ENCODE measurements at places on chromosomes 3 and 15.
A peak's percentile ranks its signal among the peaks of the same experiment; 100 is the strongest.

DNA sequence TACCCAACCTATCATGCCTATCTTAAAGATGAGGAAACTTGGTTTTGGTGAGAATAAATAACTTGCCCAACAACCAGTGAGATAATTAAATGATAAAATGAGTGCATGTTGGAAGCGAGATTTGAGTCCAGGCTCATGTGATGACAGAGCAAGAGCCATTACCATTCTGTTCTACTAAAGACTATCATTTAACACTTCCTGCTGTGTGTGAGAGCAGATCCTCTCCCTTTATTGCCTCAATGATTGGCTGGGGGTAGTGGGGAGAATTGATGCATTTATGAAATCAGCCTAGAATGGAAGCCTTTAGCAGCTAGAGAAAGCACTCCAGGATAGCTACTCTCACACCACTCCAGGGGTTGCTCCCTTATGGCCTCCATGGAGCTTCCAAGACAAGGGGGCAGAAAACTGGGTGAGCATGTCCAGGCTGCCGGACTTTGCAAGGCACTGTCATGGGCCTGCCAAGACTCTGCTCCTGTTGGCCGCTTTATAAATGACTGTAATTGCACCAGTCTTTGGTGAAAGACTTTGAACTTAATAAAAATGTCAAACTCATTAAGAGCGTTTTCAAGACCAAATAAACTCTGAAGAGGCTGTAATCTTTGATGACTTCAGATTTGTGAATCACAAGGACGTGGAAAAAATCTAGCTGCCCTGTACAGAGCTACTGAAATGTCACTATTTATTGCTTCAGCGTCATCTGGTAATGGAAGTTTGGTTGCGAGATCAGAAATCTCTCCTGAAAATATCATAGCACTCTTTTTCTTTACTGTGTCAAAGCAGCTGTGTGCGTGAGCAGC lies 209.1 kb upstream of the NR2E3 start:
- DNase-seq = no peak

DNA sequence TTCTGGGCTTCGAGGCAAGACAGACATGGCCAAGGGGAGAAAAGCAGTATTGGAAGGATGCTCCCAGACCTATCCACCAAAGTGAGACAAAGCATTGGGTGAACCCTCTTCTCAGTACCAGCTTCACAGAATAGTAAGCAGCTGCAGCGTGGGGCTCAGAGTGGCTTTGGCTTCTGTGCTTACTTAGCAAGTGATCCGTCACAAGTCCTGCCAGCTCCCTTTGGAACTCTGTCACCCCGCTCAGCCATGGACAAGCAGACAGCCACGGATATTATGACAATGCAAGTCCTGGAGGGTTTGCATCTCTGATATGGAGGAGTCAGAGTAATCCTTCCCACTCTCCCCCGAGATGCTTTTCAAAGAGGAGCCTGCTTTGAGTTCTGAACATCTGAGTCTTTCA lies 90.8 kb downstream of the SLCO3A1 start:
- DNase-seq = no peak

DNA sequence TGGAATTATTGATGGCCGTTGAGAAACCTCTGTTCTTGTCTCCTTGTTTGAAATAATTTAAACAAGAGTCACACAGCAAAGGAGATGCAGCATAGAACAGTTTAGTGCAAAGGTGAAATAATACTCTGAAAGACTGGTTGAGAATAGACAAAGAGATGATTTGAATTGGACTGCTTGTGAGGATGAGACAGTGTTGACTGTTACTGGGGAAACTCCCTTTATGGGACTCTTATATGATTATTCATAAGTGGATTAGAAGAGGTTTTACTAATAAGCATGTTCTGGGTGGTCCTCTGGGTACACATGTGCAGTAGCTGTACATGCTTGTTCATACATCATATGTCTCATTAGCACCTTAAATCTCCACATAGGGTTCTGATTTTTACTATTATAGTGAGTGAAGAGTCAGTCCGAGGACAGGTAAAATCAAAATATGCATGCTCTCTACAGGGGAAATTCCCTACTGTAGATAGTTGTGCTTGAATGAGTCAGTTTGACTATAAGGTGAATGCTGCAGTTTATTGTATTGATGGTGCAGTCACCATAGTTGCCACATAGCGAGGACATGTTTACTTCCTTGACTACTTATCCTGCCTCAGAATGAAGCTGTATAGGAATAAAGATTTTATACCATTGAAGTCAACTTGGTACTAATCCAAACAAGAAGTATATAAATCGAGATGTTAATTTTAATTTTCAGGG lies 498.7 kb downstream of the CNTN6 start:
- no peak for DNase-seq

- DNase-seq = peak; percentile 90
Measured at GRCh38 chr3:4985330-4986174, 6.3 kb downstream of the BHLHE40 start.

DNA sequence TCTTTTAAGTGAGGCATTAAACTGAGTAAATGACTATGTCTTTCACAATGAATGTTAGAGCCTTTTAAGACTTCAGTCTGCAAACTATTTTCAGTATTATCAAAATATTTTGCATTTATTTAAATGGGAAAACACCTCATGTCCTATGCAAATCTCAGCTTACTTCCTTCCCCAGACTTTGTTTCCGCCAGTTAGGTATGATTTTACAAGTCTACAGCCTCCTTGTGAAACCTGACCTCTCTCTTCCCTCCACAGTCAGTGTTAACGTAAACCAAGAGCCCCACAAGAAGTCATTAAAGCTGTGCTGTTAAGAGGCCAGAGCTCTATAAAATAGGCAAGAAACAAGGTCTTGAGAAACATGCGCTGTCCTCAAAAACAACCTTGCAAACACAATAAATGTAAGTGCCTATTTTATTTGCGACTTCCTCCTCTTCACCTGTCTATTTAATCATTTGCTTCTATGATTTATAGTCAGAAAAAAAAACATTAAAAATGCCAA lies 48.3 kb downstream of the PRTG start:
- DNase-seq = peak; percentile 28

DNA sequence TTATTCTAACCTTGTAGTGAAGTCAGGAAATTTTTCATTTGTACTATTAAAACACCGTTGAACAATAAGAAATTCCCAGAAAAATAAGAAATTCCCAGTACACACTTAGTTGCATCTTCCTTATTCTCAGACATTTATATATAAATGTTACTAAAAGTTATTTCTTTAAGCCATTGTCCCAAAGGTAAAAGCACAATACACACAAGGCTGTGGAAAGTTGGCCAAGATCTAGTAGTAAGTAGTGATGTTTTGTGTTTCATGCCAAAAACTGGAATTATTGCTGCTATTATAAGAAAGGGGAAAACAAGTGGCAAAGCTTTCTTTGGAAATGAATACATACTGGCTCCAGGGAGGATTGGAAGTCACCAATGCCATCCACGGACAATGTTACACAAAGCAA lies 802.5 kb upstream of the DPPA4 start:
- DNase-seq = no peak

- DNase-seq = no peak
Measured at GRCh38 chr3:181328346-181328745, 338.8 kb upstream of the DNAJC19 start.

- no peak for DNase-seq
Measured at GRCh38 chr3:98021830-98022560, 13.1 kb downstream of the GABRR3 start.

- no peak for DNase-seq
Measured at GRCh38 chr3:120903221-120903620, 4.8 kb upstream of the STXBP5L start.

DNA sequence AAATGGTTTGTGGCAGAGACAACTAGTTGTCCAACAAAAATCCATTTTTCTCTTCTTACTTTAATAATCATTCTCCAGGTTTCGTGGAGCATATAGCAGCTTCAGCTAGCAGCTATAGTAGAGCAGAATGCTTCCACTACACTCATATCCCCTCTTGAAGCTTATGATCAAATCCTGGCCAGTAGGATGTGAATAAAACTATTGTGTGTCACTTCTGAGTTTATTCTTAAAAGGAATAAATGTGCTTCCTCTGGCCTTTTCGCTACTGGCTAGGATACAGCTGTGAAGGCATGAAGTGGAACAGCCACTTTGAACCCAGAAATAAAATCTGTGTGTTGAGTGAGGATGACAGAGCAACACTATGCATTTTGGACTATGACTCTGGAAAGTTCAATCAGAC lies 7.8 kb upstream of the CPOX start:
- no peak for DNase-seq

DNA sequence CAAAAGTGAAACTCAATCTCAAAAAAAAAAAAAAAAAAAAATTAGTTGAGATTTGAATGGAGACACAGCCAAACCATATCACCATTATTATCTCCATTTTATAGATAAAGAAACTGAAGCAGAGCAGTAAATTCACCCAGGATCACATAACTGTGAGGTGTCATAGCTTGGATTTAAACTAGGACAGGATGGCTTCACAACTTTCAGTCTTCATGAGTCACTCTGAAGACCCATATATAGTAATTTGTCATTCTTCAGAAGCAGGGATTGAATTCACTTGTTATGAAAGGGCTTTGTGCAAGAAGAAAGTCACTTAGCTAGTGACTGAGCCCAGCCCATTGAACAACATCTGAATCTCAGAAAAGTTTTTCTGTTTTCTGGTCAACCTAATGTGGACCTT lies 60.5 kb upstream of the LRIG1 start:
- no peak for DNase-seq

DNA sequence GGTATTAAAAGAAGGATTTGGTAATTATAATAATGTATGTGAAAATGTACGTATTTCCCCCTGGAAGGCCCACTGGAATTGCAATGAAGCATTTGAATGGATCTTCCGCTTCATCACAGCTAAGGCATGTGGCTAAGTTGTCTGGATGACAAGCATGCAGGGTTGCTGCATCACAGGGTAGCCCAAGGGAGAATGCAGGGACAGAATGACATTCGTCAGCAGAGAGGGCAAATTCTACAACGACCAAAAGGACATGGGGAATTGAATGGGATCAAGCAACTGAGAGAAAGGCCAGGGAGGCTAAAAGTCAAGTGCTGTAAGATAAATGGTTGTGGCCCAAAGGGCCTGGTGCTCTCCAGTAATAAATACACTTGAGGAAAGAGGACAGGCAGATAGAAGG lies 95.4 kb downstream of the ISL2 start:
- no peak for DNase-seq

- DNase-seq = no peak
Measured at GRCh38 chr3:71260782-71261181, 322.7 kb downstream of the FOXP1 start.

DNA sequence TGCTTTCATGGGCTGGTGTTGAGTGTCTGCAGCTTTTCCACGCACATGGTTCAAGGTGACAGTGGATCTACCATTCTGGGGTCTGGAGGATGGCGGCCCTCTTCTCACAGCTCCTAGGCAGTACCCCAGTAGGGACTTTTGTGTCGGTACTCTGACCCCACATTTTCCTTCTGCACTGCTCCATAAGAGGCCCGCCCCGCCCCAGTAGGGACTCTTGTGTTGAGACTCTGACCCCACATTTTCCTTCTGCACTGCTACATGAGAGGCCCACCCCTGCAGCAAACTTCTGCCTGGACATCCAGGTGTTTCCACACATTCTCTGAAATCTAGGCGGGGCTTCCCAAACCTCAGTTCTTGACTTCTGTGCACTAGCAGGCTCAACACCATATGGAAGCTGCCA lies 383.4 kb upstream of the MEIS2 start:
- no peak for DNase-seq

- peak; percentile 29 for DNase-seq
Measured at GRCh38 chr15:63231706-63232105, 42.3 kb downstream of the RAB8B start.

- DNase-seq = peak; percentile 95
Measured at GRCh38 chr3:117628823-117629291, 919.3 kb downstream of the TUSC7 start.

DNA sequence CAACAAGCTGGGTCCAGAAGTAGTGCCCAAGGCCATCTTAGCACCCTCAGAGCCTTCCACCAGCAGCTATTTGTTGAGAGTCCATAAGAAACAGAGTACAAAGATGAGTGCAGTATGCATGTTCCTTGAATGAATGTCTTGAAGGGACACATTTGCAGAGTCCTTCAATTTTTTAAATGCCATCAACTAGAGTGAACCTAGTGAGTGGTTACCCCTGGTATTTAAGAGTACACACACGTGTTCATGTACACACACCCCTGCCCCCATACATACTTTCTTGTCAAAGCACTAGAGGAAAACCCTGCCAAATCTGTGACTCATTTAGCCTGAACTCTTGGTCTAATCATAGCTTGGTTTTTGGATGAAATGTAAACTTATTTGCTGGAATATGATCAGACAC lies 84.5 kb upstream of the GALNT15 start:
- peak; percentile 80 for DNase-seq

GRCh38 chr3:44596621-44597020 lies 11.9 kb downstream of the ZNF660 start:
- no peak for DNase-seq
